ENCODE measurements at places on chromosomes 13 and 19.

DNA sequence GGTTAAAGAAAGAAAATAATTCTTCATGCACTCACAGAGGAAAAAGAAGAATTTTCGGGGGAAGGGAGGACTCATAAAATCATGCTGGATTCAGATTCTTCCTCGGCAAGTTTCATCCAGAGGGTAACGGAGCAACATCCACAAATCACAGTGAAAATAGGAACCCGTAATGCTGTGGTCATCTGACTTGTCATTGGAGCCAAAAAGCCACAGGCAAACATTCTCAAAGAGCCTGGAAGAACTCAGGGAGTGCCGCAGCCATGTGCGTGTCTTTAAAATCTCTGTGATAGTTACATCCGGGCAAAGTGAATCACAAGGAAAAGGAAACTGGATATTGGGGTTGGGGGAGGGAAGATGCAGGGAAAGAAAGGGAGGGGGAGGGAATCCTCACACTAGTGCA is 33.0 kb upstream of the VSTM2B start:
- DNase-seq, result no peak

DNA sequence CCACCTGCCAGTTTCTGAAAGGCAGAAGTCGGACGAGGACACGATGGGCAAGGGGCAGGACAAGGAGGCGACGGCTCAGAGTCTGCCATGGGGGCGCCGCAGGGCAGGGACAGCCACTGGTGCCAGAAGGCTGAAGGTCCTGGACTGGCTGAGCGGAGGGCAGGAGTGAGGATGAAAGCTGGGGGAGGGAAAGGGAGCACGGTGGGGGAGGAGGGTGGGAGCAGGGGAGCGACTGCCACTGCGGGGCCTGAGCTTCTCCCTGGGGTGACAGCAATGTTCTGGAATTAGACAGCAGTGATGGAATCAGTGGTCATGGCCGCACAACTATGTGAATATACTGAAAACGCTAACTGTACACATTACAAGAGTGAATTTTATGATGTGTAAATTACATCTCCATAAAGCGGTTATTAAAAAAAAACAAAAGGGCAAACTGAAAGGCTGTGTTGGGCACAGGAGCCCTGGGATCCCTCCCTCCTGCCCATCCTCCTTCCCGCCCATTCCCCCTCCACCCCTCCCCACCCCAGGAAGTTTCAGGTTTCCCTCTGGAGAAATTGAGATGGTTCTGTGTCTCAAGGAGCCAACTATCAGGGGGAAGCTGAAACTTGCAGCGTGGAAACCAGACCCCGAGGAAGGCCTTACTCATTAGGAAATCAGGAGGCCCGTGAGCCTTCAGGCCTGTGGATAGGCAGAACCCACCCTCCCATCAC is 15.9 kb downstream of the MLLT1 start:
- DNase-seq, result no peak

GRCh38 chr13:26910754-26911465 is 150.3 kb upstream of the GPR12 start:
- DNase-seq, result no peak

- no peak for DNase-seq
These were observed 32.9 kb downstream of the ZNF701 start for GRCh38 chr19:52602941-52603340.

DNA sequence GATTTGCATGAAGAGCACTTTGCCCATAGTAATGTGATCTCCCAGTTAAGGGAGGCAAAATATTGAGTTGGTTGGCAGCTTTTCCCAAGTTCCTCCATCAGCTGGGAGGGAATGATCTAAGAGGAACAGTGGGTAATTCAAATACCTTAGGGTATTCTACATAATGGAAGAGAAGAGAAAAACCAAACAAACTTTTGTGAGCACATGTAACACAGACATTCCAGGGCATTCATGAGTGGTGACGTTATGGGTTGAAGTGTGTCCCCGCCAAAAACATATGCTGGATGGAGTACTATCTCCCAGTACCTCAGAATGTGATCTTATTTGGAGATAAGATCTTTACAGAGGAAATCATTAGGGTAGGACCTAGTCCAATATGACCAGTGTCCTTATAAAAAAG is 220.1 kb downstream of the FOXO1 start:
- no peak for DNase-seq

- DNase-seq, result peak; percentile 81
These were observed 3.5 kb downstream of the RASA3 start for GRCh38 chr13:114128624-114129522.

GRCh38 chr19:32047788-32048187 is 297.6 kb upstream of the ZNF507 start:
- no peak for DNase-seq

DNA sequence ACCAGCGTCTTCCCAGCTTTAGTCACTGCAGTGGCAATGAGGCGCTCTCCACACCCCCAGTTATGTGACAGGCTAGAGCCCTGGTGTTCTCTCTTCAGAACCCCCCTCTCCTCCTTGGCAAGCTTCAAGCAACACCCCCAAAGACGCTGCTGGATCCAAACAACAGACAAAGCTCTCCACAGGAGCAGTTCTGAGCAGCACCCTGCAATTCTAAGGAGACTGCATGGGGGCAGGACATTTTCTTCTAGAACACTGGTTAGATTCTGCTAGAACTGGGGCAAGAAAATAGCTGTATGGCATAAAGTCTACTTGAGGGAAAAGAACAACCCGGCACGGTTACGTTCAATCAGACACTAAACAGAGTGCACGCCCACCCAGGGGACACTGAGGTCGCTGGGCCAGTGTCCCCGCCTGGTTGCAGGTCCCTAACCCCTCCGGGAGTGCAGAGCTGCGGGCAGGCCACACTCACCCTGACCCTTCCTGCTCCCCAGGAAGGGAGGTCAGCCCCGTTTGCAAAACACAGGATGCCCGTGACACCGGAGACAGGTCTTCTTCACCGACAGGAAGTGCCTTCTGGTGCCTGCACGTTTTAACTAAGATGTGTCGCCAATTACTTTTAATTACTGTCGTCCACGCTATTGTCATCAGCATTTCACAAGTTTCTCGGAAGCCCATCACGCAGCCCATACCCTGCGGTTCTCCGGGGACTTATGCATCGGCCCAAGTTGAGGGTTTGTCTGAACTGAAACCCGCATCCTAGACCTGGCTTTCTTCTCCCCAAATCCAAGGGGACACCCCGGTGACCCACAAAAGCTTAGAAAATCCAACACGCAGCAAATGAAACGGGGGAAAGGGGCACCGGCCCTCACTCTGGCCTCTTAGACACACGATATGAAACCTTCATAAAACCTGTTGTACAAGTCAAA is 943 bp downstream of the GJB6 start:
- no peak for DNase-seq

GRCh38 chr13:79190932-79191331 is 215.1 kb downstream of the RBM26 start:
- DNase-seq, result no peak

DNA sequence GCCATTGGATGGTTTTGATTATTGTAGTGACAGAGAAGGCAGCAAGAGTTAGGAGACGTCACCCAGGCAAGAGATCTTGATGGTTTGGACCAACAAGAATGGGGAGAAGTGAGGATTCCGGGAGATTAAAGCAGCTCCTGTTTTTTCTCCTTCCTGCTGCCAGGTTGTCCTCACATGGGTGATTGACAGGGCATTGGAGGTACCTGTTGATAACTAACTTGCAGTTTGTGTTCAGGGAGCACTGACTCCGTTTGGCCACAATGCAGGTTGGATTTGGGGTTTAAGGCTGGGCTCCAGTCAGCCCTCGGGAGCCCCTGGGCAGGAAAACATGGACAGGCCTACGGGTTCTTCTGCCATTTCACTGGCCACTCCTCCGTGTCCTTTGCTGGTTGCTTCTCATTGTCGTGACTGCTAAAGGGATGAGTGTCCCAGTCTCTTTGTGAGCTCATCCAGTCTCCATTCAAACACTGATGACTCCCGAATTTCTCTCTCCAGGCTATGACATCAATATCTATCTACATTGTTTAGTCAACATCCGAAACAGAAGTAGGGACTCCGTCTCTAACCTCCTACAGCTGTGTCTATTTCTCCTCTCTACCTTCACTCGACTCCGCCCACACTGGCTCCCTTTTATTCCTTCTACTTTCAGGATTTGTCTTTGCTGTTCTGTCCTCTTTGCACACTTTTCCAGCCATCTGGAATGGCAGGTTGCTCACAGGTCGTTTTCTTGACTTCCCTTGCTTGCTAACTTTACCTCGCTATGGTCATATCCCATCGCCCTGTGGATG is 1.3 kb upstream of the PTOV1 start:
- DNase-seq, result no peak

- DNase-seq, result no peak
These were observed 51.8 kb upstream of the FREM2 start for GRCh38 chr13:38635030-38635429.
